ENCODE measurements at places on chromosomes 5 and 9.

DNA sequence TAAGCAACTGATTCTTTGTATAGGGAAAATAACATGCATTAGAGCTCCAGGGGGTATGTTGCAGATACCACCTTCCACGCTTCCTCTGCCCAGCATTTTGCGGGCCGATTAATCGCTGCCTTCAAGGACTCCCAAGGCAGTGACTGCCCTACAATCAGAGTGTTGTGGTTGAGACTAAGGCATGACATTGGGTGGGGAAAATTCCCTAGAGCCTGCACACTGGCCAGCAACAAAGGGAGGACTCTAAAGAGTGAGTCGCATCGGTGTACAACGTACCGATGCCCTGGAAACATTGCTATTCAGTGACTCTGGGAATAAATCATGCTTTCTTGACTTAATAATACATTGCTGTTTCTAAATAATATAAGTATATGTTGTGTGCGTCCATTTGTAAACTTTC lies 119.7 kb downstream of the ZNF462 start:
- DNase-seq: no peak

GRCh38 chr5:159041444-159042198 lies 58.1 kb downstream of the EBF1 start:
- DNase-seq: no peak

GRCh38 chr9:107018861-107019545 lies 156.0 kb downstream of the ZNF462 start:
- DNase-seq: no peak

GRCh38 chr5:43635374-43635773 lies 32.4 kb downstream of the NNT start:
- no peak for DNase-seq

DNA sequence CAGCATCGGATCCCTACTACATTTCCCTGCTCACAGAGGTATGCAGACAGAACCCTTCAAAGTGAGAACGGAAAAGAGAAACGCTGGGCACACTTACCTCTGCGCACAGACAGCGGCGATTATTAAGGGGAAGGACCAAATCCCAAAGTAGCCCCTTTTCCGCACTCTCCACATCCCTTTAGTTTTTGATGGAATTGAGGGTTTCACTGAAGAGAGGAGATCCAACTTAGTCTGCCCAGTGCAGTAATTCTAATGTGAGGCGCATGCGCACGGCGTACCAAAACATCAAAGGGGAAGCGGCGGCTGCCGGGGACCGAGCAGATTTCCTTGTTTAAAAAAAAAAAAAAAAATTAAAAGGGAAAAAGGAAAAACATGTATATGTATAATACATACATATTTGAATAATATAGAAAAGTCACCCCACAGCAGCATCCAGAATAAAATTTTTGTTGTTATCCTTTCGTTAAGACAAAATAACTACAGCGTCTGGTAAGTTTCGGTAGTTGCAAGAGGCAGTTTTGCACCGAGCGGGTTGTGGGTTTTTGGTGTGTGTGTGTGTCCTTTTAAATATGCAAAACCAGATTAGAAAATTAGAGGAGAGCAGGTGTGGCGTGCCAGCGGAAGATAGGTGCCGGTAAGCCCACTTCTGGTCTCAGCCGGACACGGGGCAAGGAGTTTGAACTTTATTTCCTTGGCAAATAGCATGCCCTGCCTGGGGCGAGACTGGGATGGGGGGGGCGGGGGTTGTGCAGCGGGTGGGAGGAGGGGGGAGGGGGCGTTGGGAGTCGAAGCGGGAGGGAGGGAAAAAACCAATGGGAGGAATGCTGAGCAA lies at the start of gene GABRB2:
TSS of gene GABRB2 (minus strand) at position 256 of the 832 bp plus-strand sequence. CDS start at position 174, 82 bp downstream.
- peak; percentile 56 for DNase-seq

DNA sequence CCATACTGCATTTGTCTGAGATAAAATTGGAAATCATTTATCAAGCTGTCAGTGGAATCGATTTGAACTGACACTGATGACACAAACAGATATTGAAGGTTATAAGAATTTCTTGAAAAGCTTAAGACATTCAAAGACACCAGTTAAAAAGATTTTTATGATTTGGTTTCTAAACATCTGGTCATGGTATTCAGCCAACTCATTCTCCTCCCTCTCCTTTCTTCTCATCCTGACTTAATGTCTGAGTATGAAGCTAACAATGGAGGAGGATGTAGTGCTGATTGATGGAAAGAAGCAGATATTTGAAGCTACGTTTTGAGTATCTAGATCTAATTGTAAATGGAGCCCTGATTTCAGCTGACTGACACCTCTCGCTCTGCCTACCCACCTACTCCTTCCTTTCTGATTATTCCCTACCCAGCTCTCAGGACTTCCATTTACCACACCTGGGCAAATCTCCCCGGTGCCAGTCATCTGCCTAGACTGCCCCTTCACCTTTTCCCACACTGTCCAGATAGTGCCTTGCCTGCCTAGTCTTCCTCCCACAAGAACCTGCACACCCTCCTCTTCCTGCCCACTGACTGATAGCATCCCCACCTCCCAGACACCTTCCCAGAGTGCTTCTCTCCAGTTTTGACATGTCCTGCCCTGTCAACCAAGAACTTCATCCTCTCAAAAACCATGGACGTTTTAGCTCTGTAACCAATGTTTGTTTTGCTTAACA lies 20.7 kb upstream of the LIFR start:
- no peak for DNase-seq

DNA sequence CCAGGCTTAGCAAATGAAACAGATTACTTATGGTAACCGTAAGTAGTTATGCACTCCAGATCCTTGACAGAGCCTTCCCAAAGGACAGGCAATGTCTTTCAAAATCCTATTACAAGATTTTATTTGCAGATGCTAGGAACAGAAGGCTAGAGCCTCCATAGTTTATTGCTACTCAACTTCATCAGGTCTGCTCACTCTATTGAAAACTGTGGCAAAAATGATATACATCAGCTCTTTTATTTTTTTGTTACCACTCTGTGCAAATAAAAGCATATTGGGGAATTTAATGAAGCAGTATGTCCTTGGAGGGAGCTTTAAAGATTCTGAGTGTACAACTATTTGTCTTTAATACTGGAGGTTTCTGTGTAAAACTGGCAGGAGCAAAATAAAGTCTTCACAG lies 46.5 kb downstream of the SLC44A1 start:
- DNase-seq: no peak

GRCh38 chr5:154198611-154199230 lies 8.2 kb downstream of the GALNT10 start:
- DNase-seq: no peak

DNA sequence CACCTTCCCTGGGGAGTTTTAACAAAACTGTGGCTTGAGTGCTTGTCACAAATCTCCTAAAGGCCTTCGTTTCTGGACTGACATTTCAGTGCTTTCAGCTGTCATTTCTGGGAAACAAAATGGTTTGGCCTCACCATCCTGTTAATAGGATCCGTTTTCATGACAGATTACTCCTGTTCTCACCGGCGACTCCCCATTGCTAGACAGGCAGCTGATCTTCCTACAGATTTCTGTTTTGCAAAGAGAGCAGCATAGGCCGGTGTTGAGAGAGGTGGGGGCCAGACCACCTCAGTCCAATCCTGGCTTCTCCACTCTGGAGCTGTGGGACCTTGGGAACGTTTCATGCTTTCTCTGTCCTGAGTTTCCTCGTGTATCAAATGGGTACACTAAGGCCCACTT lies 75.5 kb upstream of the OTULINL start:
- no peak for DNase-seq

GRCh38 chr5:133029416-133029815 lies 3.1 kb upstream of the ZCCHC10 start:
- no peak for DNase-seq

DNA sequence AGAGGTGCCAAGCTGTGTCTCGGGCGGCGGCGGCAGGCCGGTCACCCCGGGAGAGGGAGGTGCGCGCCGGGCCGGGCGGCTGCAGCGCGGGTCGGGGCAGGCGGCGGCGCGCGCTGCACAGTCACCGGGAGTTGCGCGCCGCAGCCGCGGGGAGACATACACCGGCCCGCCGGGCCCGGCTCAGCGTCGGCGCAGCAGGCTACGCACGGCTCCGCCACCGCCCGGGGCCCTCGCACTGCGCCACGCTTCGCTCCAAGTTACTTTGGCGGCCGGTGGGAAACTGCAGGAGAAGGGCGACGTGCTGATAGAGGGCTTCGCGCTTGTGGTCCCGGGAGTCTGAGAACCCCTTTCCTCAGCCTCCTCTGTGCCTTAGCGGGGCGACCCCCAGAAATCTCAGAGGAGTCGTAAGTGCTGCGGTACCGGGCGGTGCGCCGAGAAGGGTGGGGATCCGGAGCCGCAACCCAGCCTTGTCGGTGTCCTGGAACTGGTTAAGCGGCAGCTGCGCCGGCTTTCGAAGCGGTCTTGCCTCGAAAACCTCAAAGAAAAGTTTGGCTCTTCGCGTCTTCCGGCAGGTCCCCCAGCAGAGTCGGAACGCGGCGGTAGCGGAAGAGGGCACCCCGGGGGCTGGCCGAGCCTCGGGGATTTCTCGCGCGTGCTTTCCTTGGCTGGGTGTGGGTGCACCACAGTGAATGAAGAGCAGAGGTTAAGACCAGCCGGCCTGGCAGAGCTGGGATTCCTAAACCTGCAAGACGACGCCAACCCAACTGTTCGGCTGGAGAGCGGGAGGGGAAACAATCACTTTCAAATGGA lies at the start of gene EFNA5:
TSS of gene EFNA5 (minus strand) at position 6 of the 810 bp plus-strand sequence.
- DNase-seq: peak; percentile 49

DNA sequence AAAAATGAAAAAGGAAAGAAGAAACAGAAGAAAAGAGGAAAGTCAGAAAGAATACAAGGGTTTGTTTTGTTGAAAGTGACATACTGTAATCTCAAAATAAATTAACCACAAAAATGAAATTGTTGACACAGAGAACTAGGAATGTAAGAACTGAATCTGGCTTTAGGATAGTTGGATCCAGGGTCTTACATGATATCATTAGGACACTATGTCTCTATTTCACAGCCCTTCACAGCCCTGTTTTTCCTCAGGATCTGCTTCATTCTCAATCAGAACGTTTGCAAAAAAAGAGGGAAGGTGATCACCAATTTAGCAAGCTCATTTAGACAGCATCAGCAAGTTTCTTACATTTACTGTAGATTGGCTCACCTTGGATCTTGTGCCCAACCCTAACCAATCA lies 188.5 kb upstream of the NREP start:
- no peak for DNase-seq

- no peak for DNase-seq
Measured at GRCh38 chr5:129387944-129388343, 72.2 kb upstream of the ADAMTS19 start.

DNA sequence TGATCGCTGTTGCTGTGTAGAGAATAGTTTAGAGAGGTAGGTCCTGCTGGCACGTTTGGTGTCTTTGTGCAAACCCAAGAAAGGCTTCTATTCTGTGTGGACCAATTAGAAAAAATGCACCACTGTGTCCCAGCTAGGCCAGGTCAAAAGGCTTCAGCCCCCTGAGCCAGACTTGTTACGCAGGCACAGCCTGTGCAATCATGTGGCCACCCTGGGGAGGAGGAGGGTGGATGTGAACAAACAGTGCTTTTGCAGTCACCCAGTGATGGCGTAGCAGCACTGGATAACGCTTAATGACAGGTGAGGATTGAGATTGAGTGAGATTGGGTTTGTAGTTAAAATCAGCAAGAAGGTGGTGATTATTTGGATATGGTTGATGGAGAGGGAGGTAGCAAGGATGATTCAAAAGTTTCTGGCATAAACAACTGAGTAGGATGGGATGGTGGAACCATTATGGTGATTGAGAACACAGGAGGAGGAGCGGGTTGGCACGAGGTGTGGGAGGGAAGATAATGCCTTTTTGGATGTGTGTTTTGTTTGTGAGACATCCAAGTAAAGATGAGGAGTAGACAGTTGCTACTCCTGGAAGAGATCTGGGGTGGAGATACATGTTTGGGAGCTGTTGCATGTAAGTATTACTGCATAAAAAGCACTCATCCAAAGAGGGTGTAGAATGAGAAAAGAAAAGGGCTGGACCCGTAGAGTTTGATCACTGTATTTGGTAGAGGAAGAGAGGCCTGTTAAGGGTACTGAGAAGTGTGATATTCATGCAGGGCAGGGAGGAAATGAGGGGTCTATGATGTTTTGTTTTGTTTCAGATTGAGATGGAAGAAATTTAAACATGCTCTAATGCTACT lies 6.7 kb downstream of the GCNT1 start:
- DNase-seq: no peak

GRCh38 chr5:39256477-39257235 lies 37.3 kb upstream of the FYB1 start:
- DNase-seq: no peak

DNA sequence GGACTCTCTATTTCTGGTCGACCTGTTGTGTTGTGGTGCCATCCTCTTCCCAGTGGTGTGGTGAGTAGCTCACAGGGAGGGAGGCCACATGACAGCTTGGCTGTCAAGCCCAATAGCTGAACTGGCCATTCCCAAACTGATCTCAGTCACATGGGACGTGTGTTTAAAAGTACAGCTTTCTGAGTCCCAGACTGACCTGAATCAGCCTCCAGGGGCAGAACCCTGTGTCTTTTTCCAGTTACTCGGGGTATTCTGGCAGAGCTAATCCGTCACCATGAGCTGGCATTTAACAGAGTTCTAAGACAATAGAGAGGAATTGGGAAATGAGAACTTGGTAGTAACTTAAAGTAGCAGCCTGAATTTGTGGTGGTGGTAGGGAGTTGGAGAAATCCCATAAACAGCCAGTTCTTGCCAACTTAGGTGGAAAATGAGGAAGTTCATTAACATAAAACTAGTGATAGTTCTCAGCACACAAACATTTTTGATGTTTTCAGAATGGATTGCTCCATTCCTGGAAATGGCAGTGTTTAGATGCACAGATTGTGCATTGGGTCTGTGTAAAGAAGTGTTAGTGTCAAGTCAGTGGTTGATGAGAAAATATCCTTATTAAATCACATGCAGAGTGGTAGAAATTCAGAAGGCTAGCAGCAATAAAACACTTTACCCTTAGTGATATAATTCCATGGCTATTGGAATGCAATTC lies 50.9 kb downstream of the GPR107 start:
- DNase-seq: no peak

- peak; percentile 85 for DNase-seq
Measured at GRCh38 chr9:120877276-120878034, 467 bp upstream of the PHF19 start.

- no peak for DNase-seq
Measured at GRCh38 chr9:20305452-20305851, 316.8 kb downstream of the MLLT3 start.

GRCh38 chr9:120642129-120642770 lies 62.3 kb upstream of the CDK5RAP2 start:
- DNase-seq: no peak

DNA sequence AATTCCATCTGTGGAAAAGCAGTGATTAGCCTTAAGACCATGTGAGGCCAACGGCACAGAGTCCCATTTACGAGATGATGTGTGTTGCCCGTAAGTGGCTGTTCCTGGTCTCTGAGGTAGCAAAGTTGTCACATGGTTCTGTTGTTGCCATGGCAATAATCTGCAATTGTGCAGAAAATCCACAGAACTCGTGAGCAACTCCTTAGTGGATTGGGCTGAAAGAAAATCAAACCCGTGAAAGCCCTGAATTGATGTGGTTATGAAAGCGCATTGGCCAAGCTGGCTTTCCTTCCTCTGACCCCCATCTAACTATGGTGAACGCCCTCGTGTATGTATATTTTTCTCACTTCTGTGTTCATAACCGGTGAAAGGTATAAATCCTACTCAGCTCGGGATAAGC lies 614.7 kb downstream of the EBF1 start:
- DNase-seq: no peak

- no peak for DNase-seq
Measured at GRCh38 chr5:170641589-170642031, 137.8 kb downstream of the KCNIP1 start.
